Epithelial cell of alveolus of lung (primary cell): ENCODE measurements at places on chromosomes 1 and 21. TPM values are rescaled to one million over a fixed set of nuclear protein-coding genes. Genes with fewer than 3 reads are reported as not detected.

Gene DCDC2B
- total RNA-seq, result not detected in 2 replicates

Gene MSH4
- total RNA-seq, result not detected in 2 replicates

Gene PADI1
- not detected in 2 replicates for total RNA-seq

Gene FAM43B
- total RNA-seq, result 0.32 and 0.39 TPM in 2 replicates

Gene S100A1
- 0.72 TPM in 1 of 2 replicates, not detected in the other for total RNA-seq
